Pulmonary artery endothelial cell (primary cell): ENCODE measurements at places on chromosomes 16 and 17. TPM values are rescaled to one million over a fixed set of nuclear protein-coding genes. Genes with fewer than 3 reads are reported as not detected.

GRCh38 chr17:82120148-82120547, 22.1 kb upstream of the FASN start:
- DNase-seq = no peak

Gene KRT33B
- total RNA-seq = not detected in 2 replicates

- no peak for DNase-seq
These were observed 26.1 kb downstream of the TEX2 start for GRCh38 chr17:64236827-64237403.

DNA sequence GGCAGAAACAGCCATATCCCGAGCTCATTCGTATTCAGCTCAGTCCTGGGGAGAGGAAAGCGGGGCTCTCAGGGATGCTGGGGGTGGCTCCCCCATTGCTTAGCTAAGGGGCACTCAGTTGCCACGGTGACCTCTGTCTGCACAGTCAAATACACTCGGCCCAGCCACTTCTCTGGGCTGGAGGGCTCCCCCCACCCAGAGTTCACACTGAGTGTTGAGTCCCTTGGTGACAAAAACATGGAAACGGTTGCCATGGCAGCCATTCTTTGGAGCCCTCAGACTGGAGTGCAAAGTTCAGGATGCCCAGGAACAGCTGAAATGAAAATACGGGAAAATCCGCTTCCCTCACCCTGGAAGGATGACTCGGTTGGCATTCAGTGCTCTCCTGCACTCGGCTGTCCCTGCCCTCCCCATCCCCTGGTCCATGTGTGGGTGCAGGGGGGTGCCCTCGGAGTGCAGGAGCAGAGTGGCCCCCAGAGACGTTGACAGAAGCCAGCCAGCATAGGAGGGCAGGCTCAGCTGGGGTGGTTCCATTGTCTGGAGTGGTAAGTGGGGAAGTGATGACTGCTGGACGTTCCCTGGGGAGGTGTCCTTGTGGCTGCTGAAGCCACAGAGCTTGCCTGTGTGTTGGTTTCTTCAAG, 216.5 kb downstream of the NTN1 start:
- DNase-seq = no peak

- no peak for DNase-seq
These were observed 12.2 kb downstream of the FLOT2 start for GRCh38 chr17:28885363-28885762.

Gene C16orf96
- total RNA-seq = not detected in 2 replicates

Gene GRIN2A
- total RNA-seq = not detected in 2 replicates

DNA sequence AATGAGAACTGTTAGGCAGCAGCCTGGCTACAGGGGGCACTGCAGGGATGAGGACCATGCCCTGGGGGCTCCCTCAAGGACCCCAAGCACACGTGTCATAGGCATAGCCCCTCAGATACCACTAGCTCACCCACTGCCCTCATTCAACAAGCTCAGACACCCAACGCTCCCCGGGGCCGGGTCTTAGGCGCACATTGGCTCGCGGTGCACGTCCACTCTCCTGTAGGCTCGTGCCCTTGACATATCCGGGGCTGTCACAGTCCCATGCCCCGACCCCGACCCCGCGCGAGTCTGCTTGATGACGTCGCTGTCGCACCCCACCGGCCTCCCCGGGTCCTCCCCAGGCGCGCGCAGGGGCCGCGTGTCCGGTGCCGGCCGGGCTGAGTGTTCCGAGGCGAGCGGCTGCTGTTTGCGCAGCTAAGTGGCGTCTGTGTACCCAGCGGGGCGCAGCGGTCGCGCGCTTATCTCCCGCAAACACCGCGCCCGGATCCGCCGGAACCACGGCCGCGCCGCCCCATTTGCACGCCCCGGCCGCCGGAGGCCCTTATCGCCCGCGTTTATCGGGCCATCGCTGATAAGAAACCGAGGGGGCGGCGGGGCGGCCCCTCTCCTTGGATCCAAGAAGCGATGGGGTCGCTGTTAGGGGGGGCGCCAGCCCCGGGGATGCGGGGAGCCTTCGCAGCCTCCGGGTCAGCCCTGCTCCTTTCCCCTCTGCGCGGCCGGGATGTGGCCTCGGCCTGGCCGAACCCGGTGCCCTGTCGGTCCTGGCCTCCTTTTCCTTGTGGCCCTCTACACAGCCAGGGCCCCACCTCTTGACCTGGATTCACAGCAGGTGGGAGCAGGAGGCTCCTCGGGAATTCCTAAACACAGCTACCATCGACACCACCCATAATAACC, 20.7 kb upstream of the NAGS start:
- no peak for DNase-seq

- no peak for DNase-seq
These were observed 24.0 kb downstream of the TRPV2 start for GRCh38 chr17:16439303-16439791.

Gene FBXW10
- under 0.01 TPM in 1 of 2 replicates, not detected in the other for total RNA-seq

Gene PHB1
- total RNA-seq = 199 and 236 TPM in 2 replicates

Gene CLEC18C
- 0.04 TPM in 1 of 2 replicates, not detected in the other for total RNA-seq

DNA sequence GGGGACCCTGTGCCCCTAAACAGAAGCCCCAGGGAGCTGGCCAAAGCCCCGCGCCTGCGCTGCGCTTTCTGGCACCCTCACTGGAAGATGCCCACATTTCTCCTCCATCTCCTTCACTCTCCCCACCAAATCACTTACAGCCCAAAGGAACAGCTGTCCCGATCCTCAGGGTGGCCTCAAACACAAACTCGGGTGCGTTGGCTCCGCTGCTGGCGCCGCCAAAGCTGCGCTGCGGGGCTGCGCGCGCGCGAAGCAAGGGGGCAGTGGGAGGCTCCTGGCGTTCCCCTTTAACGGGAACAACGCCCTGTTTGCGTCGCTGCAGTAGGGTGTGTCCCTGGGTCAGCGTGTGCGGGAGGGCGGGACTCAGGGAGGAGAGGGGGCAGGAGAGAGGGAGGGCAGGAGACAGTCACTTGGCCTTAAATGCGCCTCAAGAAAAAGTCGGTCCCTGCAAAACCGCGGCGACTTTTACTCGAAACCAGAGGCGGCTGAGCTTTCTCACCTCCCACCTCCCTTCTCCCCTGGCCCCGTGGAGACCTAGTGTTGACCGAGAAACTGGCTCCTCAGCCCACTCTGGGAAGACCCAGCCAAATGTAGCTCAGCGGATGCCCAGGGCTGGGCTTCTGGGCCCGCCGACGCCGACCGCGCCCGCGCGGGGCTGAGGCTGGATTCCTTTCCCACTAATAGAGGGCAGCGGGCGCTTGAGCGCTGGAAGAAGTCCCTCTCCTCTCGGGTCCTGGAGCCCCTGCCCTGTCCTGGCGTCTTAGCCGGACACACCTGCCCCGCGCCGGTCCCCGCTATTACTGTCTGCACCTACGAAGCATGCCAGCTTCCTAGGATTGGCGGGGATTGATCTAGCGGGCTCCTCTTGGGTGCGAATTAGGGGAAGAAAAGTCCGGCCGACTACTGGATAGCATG, 2.6 kb downstream of the PMP22 start:
- no peak for DNase-seq

DNA sequence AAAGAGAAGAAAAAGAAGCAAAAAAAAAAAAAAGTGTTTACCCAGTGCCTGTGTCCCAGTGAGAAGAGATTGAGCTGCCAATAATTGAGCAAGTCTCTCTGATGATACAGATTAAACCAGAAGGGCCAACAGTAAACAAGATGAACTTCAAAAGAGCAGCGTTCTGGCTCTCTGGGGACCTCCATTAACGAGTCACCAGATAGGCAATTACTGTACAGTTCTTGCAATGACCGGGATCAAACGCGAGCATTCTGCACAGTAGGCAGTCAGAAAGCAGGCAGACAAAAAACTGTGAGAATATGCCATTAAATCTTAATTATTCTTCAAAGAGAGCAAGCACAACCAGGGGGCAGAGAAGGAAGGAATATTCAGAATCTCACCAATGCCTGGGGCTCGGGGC, 626.1 kb downstream of the TMEM114 start:
- DNase-seq = no peak
